ENCODE measurements at places on chromosomes 11 and 22.

DNA sequence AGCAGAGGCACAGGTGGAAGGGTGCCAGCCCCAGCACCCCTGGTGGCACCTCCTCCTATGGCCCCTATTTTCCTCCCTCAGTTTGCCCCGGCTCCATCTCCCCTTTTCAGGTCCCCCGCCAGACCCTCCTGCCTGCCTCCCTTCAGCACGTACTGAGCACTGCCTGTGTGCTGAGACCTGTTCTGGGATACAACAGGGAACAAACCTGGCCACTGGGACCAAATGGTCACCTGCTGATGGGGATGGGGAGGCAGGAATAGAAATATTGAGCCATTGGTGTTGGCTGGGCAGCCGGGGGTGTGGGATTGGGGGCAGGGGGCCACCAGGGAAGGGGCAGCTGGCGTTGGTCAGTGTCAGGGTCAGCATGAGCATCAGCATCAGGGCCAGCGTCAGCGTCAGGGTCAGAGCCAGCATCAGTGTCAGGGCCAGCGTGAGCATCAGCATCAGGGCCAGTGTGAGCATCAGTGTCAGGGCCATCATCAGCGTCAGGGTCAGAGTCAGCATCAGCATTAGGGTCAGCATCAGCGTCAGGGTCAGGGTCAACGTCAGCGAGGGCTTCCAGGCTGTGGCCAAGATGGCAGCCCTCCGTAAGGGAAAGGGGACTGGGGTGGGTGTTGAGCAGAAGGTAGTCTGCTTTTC lies 7.5 kb downstream of the ZNF74 start:
- no peak for DNase-seq

DNA sequence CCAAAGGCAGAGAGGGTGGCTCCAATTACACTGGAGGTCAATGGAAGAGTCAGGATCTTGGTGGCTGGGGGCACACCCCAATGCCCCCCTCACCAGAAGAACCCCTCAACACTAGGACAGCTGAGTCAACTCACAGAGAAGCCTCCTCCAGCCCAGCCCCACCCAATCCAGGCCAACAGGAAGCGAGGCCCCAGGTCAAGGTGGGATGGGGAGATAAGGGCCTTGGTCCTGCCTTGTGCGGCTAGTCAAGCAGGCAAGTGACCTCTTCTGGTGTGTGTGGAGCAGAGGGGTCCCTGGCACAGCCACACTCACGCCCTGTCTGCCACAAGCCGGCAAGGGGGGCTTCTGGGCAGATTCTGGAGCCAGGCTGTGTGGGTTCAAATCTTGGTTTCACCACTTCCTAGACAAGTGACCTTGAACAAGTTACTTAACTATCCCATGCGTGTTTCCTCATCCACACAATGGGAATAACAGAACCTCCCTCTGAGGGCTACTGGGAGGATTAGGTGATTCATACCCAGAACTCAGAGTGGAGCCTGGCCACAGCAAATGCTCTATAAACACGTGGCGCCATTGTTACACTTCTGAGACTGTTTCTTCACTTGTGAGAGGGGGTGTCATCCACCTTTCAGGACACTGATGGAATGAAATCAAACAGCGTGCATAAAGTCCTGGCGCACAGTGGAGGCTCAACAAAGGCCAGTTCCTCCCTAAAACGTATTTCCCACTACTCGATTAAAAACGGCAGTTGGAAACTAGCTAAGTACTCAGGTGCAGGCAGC lies 3.2 kb downstream of the TTLL12 start:
- DNase-seq, result no peak

DNA sequence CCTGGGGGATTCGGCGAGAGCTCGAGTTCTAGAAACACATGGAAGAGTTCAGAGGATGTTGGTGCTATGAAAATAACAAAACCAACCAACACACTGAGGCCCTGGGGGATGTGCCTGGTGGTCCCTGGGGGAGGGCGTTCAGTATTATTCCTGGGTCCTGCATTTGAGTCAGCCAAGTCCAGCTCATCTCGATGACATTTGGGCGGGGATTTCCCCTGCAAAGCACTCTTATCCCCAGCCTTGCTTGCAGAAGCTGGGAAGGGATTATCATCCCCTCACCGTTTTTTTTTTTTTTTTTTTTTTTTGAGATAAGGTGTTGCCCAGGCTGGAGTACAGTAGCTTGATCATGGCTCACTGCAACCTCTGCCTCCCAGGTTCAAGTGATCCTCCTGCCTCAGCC lies 2.1 kb upstream of the SMIM38 start:
- DNase-seq, result no peak

DNA sequence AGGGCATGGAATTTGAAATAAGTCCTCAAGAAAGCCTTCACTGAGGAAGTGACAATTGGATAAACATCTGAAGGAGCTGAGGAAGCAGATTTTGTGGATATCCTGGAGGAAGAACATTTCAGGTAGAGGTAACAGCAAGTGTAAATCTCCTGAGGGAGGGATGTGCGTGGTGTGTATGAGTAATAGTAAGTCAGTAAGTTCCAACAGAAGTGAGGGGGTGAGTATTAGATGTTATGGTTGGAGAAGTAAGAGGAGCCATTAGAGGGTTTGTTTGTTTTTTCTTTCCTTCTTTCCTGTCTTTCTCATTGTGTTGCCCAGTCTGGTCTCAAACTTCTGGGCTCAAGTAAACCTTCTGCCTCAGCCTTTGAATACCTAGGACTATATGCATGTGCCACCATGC lies 29.0 kb downstream of the ANKRD42 start:
- DNase-seq, result no peak

GRCh38 chr11:15159085-15159484 lies 44.4 kb downstream of the INSC start:
- DNase-seq, result no peak

DNA sequence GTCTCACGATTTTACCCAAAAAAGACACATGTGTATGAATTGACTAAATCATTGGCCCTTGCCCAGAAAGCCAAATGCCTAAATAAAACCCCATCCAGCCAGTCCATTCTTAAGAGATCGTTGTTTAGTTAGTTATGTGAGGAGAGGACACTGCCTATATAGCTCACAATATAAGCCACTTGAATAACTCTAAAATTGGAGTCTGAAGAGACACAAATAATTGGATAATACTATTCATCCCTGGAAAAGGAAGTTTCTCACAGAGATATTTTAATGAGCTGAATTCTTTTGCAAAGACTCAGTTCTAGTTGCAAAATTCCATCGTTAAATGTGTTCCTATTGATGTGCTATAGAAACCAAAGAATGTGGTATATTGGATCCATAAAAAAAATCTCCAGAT lies 176.7 kb downstream of the SOX6 start:
- no peak for DNase-seq

DNA sequence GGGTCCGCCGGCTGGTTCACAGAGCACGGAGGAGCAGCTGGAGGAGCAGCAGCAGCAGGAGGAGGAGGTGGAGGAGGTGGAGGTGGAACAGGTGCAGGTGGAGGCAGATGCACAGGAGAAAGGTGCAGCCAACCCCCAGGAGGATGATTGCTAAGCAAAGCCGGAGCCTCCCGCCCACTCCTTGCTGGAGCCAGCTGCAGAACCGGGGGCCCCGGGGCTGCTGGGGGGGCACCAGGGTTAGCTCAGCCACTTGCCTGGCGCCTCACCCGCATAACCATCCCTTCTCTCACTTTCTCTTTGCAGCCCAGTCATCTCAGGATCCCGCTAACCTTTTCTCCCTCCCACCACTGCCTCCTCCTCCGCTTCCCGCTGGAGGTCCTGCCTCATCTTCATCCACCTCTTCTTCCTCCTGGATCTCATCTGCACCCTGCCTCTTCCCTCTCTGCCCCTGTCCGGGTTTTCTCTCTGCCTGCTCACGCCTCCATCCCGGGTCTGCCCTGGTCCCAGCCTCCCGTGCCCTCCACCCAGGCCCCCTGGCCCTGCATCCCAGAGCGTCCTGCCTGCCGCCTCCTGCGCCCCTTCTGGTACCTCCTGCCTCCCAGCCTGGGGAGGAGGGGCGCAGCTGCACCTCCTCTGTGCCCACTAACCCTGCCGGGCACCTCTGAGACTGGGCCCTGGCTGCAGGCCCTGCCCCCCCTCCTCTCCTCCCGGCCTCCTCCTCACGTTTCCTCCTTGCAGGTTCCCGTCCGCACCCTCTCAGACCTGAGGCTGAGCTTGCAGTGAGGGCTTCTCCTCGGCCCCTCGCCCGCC lies 9.5 kb downstream of the KCTD17 start:
- DNase-seq, result no peak

DNA sequence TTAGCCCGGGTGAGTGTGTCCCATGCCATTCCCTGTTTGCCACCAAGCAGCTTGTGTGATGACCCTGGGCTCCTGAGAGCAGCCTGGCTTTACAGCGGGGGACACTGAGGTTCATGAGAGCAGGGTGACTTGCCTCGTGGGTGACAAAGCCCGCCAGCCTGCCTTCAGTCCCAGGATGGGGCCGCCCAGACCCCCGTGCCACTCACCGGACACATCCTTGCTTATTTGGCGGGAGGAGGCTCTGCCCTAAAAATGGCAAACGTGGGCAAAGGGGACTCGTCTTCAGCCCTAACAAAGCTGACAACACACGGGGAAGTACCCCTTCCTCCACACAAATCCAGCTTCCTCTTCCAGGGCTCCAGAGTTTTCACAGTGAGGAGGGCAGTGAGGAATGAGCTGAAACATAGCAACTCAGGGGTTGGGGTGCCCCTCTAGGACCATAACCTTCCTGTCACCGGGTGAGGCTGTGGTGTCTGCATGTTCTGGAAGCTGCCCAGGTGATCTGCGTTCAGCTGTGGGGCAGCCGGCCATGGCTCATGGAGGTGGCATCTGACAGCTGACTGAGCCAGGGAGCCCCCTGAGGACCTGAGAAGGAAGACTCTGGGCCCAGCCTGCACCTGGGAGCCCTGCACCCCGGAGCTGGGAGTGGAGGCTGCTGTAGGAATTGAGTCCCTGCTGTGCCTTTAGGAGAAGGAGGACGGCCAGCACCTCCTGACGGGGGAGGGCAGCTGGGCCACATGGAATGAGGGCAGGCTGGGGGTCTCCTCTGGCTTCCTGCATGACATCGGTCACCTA lies 16.7 kb downstream of the RIBC2 start:
- no peak for DNase-seq

DNA sequence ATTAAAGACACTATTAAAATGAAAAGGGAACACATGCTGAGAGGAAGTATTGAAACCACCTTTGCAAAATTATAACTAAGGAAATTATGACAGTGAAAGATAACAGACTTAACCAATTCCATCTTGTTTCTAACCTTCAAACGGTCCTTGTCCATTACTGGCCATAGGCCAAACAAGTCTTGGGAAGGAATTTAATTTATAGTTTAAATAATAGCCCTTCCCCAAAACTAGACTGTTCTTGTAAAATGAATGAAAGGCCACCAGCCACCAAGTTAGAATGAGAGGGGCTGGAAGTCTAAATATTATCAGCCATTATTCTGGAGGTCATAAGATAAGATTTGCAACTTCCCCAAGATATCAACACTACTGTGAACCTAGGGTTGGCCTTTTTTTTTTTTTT lies 1.8 kb upstream of the TALDO1 start:
- no peak for DNase-seq

All from stimulated activated CD4-positive, alpha-beta T cell treated with anti-CD3 and anti-CD28 coated beads, TNF-alpha, amount 100 ng/mL, for 1 hour (primary cell).